ENCODE measurements at places on chromosomes 4 and X.

DNA sequence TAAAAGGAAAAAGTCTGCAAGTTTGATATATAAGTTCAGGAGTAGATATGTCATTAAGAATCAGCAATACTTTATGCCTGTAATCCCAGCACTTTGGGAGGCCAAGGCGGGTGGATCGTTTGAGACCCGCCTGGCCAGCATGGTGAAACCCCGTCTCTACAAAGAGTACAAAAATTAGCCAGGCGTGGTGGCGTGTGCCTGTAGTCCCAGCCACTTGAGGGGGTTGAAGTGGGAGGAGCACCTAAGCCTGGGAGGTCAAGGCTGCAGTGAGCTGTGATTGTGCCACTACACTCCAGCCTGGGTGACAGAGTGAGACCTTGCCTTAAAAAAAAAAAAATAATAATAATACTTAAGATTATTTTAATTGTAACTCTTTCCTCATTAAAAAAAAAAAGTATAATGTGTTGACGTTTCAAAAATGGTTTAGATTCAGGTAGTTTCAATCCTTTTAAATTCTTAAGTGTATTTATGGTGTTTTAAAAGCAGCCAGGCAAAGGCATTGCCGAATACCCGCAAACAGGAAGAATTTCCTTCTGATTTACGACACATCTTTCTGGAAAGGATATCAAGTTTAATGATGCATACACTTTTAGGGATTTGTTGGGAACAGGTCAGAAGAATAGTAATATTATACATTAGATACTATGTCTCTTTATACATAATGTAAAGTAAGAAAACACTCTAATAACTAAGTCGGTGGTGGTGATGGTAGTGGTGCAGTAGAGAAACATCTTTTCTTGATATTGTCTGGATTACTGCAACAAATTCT lies 80.9 kb downstream of the KDM6A start:
- DNase-seq = no peak

- no peak for DNase-seq
These were observed 71.4 kb downstream of the AREG start for GRCh38 chr4:74516303-74516702.

DNA sequence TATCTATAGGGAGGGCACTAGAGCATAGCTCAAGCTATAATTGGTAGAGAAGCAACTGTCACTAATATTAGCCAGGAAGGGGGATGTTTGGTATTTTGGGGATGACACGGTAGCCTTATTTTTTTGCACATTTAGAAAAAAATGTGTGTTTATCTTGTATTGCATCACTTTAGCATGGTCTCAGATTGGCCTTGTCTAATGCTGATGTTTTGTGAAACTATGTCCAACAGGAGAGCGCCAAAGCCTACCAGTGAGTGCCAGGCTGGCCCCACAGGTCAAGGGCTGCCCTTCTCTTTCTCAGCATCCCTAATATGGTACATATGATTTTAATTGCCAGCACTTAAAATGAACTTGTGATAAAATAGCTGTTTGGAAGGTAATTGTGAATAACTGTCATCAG lies 24.8 kb upstream of the WDR19 start:
- DNase-seq = no peak

DNA sequence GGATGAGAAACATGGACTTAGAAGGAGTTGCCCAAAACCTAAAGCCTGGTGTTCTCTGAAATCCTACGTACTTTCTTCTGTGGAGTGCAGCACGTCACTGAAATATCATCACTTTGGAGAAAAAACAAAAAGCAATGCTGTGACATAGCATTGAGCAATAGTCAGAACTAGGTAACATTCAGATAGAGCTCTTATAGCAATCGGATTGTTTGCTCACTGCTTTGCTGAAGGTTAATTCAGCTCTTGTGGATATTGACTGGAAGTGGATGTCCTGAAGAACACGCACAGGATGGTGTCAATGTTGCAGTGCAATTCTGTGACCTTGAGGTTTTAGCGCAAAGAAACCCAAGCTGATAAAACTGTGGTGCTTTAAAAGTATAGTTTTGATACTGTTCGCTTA lies 114.2 kb upstream of the GRXCR1 start:
- no peak for DNase-seq

DNA sequence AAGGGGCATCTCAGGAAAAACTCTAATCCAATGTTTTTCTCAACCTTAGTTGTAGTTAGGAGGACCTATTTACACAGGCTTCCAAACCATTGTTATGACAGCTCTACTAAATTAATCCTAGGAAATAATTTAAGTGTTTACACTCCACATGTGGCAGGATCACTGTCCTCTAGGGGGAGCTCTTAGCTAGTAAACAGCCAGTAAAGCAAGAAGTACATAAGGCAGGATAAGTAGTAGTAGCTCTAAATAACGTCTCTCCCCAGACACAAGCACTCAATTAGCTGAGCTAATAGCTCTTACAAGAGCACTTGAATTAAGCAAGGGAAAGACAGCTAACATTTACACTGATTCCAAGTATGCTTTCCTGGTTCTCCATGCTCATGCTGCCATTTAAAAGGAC lies 37.3 kb downstream of the NUDT11 start:
- DNase-seq = no peak

- no peak for DNase-seq
These were observed 60.4 kb downstream of the REELD1 start for GRCh38 chr4:146274774-146275173.

DNA sequence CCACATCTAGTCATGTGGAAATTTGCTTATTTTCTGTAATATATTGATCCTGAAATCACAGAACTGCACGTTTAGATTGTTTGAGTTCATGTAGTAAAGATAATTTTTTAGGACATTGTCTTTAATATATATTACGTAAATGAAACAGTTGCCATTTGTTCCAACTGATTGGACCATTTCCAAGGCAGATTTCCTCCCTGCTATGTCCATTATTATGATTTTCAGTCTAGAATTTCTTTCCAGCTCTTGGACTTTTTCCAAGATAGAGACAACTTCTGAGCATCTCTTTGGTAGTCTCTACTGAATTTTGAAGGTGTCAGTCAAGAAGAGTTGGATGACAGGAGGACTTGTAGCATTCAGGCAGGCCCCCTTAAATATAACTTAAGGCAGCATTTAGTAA lies 94.6 kb downstream of the STIM2 start:
- no peak for DNase-seq

DNA sequence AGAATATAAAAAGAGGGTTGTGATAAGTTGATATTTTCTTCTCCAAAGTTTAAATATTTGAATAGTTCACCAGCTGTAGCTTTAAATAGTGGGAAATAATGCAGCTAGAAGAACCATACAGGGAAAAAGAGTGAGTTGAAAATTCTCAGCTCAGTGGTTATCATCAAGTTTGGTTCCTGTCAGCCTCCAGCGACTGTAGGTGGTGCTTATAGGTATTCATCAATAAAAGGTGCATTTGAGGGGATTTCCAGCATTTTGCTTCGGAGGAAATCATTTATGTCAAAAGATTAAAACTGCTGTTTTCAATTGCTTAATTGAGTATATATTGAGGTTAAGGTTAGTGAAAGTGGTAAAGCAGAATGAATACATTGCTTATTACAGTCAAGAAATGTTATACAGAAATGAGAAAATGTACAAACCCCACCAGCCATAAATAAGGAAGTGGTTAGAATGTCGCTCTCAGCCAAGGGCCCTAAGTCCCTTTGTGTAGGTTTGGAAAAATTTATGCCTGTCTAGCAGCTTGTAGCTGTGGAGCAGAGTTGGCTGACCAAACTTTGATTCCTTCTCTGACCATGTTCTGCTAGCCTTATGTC lies 532.9 kb upstream of the FTHL17 start:
- no peak for DNase-seq

GRCh38 chrX:145190801-145191389 lies 56.4 kb upstream of the SPANXN1 start:
- DNase-seq = no peak

GRCh38 chrX:134718105-134718965 lies 60.1 kb upstream of the PLAC1 start:
- DNase-seq = no peak

DNA sequence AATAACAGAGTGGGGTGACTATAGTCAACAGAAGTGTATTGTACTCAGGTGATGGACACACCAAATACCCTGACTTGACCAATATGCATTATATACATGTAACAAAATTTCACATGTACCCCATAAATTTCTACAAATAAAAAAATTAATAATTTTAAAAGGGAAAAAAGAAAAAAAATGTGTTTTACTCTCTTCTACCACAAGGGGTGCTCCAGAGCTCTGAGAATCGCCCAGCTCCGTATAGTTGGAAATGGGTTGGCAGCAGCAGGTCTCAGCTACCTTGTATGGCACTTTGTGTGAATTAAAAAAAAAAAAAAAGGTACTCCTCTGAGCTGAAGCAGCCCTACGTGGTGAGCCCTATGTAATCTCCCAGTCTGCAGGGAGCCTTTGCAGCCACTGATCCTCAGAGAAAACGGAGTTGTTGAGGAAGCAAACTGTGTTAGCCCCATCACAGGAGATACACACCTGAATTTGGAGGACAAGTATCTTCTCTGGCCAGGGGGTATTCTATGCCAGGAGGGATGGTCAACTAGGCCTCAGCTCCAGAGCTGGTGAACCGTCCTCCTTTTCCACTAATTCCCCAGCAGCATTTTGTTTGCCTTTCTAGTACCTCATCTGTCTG lies 17.2 kb upstream of the POLA1 start:
- DNase-seq = no peak

DNA sequence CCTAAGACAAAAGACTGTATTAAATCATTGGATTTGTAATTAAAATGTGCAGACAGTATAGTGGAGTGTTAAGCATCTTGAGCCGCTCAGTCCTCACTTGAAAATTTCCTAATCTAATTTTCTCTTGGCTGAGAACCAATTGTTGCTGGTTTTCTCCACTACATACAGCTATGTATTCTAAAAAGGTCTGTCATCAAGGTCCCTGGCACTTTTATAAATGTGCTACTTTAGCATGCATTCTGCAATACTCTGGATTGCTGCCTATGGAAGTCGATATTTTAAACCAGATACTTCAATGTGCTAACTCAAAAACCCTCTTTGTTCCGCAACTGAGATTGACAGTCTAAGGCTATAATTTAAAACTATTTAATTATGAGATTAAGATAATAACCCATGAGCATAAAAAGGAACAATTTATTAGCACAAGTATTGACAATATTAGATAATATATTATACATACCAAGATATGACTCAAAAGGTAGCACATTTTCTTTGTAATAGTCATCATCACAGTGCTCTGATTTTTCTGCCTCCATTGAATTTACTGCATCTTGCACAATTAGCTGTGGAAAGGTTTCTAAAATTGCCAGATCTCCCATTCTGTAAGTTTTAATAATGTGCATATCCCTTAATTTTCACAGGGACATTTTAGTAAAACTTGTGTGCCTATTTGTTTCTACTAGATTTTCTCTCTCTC lies 815.1 kb downstream of the ADGRL3 start:
- no peak for DNase-seq

DNA sequence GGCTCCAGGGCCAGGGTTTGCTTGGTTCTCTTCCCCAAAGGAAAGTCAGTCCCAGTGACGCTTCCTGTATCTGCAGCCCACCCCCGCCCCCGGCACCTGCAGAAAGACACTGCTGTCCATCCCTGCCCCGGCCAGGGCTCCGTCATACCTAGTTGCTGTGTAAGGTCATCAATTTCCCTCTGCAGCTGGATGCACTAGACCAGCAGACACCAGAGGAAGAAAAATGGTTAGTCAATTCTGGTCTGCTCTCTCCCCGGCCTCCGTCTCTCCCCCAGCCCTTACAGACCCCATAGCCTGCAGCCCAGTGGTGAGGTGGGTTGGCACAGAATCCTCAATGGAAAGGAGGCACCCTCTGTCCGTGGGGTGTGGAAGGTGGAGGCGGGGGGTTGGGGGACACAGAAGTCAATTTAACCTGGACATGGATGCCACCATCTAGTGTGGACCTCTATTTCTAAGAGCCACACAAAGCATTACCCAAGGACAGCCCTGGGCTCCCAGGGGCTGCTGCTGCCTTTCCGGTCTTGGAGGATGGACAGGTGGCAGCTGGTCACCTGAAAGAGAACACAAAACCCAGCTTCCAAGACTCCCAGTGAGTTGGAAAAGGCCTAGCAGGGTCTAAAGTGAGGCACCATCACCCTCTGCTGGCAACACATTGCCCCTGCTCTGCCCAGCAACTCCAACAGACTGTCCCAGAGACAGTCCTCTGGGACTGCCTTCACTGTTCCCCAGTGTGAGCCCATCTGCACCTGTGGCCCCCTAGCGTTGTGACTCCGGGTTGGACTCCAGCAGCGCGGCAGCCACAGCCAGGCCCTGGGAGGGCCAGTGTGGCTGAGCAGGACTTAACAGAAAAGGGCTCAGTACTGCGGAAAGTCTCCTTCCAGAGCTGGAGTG lies 40.2 kb upstream of the NHSL2 start:
- DNase-seq = no peak

- no peak for DNase-seq
These were observed 6.6 kb downstream of the TIMM17B start for GRCh38 chrX:48890934-48891401.

- no peak for DNase-seq
These were observed 32.3 kb downstream of the RASL11B start for GRCh38 chr4:52894443-52894842.

DNA sequence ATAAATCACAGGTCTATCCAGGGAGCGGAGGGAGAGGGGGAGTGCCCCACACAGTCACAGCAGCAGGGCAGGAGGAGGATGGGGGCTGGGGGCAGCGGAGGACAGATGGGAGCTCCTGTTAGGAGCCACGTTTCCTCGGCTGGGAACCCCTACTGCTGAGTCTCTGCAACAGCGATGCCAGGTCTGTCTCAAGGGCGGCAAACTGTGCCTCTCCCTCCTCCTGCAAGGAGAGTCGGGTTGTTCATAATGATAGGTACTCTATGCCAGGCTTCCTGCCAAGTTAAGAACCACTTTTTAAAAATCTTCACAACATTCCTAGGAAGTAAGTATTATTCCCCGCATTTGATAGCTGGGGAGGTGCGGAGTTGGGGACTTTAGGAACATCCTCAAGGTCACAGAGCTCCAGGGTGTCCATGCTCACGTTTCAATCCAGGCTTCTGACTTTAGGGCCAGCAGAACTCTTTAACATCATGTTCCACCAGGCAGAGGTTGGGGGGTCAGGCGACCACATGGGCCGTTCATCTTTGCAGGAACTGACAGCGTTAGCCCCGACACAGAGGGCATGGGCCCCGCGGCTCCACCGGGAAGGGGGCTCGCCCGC lies 98.3 kb upstream of the MAML3 start:
- no peak for DNase-seq

GRCh38 chr4:151604238-151604637 lies 156.6 kb downstream of the GATB start:
- DNase-seq = no peak

GRCh38 chr4:168440442-168441264 lies 39.6 kb downstream of the DDX60L start:
- no peak for DNase-seq

DNA sequence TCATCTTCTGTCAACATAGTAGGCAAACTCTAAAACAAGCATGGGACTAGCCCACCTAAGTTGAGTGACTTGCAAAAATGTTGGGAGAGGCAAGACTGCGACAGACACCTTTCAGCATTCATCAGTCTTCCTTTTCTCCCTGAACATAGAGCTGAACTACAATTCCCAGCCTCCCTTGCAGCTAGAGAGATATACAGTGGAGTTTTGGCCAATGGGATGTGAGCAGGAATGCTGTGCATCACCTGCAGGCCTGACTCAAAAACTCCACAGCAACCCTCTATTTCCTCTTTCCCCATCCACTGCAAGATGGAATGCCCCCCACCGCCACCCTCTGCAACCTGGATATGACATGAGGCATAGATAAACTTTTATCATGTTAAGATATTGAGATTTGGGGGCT lies 66.5 kb downstream of the PDHA1 start:
- no peak for DNase-seq
